ENCODE measurements at places on chromosomes 5 and 9. TPM values are rescaled to one million over a fixed set of nuclear protein-coding genes. Genes with fewer than 3 reads are reported as not detected.

Gene SPINK5
- total RNA-seq: 0.90 TPM

- no peaks in the 10 kb centered on the region for H3K27me3 ChIP-seq
- H3K4me3 ChIP-seq: no peak overlapping the region
Measured at GRCh38 chr9:27847380-27847779, 274.1 kb upstream of the C9orf72 start.

DNA sequence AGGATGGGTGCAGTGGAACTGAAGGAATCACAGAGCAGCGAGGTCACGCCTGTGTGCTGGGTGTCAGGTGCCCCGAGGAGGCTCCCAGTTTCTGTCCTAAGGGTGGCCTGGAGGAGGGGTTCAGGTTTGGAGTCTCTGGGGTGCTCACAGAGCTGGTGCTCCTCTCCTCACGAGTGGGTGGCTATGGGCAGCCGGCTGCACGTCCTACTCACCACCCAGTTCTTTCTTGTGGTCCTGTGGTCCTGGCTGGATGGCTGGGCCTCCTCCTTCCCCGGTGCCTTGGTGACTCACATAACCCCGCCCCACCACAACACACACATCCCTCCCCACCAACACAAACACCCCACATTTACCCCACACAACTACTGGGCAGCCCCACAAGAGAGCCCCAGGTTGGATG is 9.9 kb upstream of the PTGS1 start:
- H3K4me3 ChIP-seq: no peak overlapping the region
- no peaks in the 10 kb centered on the region for H3K36me3 ChIP-seq
- no peak overlapping the region for H3K27ac ChIP-seq
- no peak for DNase-seq

Gene PCDHGA4
- total RNA-seq: 5.1 TPM

- H3K4me3 ChIP-seq: no peak overlapping the region
- H3K27ac ChIP-seq: no peak overlapping the region
- H3K4me1 ChIP-seq: no peaks in the 10 kb centered on the region
- no peaks in the 10 kb centered on the region for H3K27me3 ChIP-seq
Measured at GRCh38 chr9:118609355-118610044, 759.7 kb downstream of the BRINP1 start.

- no peaks in the 10 kb centered on the region for H3K4me1 ChIP-seq
- no peaks in the 10 kb centered on the region for H3K27me3 ChIP-seq
- no peaks in the 10 kb centered on the region for H3K36me3 ChIP-seq
- no peak overlapping the region for H3K4me3 ChIP-seq
- no peak overlapping the region for H3K27ac ChIP-seq
Measured at GRCh38 chr5:130138406-130139045, 234.3 kb downstream of the CHSY3 start.

GRCh38 chr5:22596404-22596970 is 256.7 kb downstream of the CDH12 start:
- H3K36me3 ChIP-seq: no peaks in the 10 kb centered on the region
- no peak for DNase-seq
- no peaks in the 10 kb centered on the region for H3K4me1 ChIP-seq
- H3K4me3 ChIP-seq: no peak overlapping the region
- H3K27me3 ChIP-seq: no peaks in the 10 kb centered on the region
- H3K27ac ChIP-seq: no peak overlapping the region

- DNase-seq: no peak
- H3K27me3 ChIP-seq: no peaks in the 10 kb centered on the region
- H3K4me3 ChIP-seq: no peak overlapping the region
- H3K27ac ChIP-seq: no peak overlapping the region
- H3K4me1 ChIP-seq: peaks cover 10% of the 10 kb centered on the region
Measured at GRCh38 chr9:17824616-17825264, 245.9 kb downstream of the SH3GL2 start.

GRCh38 chr9:115945009-115945431 is 208.6 kb upstream of the PAPPA start:
- no peak overlapping the region for H3K4me3 ChIP-seq
- peak overlapping the region; percentile 51 for H3K27ac ChIP-seq
- no peaks in the 10 kb centered on the region for H3K36me3 ChIP-seq
- no peak for DNase-seq

Gene CNOT6
- total RNA-seq: 18.0 TPM

Gene ESM1
- not detected for total RNA-seq

Gene SGCD
- 13.5 TPM for total RNA-seq

GRCh38 chr9:94817291-94818177 is 91.0 kb downstream of the AOPEP start:
- no peak for DNase-seq
- H3K4me3 ChIP-seq: no peak overlapping the region
- peaks cover 6% of the 10 kb centered on the region for H3K4me1 ChIP-seq
- no peak overlapping the region for H3K27ac ChIP-seq
- no peaks in the 10 kb centered on the region for H3K36me3 ChIP-seq
- H3K27me3 ChIP-seq: no peaks in the 10 kb centered on the region

DNA sequence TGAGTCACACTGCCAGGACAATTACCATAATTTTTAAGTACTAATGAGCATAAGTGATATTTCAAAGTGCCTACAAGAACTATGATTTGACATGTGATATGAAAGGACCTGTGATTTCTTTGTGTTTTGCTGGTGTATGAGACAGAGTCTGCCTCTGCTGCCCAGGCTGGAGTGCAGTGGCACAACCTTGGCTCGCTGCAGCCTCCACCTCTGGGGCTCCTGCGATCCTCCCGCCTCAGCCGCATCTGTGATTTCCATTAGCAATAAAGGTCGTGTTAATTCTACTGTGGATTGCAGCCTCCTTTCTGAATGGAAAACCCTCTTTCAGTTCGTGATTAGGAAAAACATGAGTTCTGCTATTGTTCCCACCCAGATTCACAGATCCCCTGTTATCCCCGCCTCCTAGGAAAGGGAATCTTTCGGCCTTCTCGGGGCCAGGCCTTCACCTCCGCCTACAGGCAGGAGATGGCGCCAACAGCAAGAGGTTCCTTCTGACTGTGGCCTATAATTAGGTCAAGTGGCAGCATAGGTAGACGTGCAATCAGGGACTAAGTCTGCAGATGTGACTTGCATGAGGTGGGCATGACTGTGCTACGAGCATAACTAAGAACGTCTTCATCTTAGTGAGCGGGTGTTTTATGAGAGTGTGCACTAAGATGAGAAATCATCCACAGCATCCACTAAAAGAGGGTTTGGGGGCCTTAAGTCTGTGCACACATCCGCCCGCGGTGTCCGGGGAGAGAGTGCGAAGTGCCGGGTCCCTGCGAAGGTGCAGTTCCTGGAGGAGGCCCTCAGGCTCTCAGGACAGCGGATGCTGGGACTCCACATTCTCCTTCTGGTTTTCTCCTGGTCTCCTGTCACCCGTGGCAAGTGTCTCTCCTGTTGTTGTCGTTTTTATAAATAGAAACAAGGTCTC is 23.1 kb downstream of the TRIM7 start:
- no peaks in the 10 kb centered on the region for H3K36me3 ChIP-seq
- no peak overlapping the region for H3K4me3 ChIP-seq
- peaks cover 4% of the 10 kb centered on the region for H3K27me3 ChIP-seq
- DNase-seq: no peak
- peak overlapping the region; percentile 21 for H3K27ac ChIP-seq

- H3K4me1 ChIP-seq: no peaks in the 10 kb centered on the region
- H3K4me3 ChIP-seq: no peak overlapping the region
- DNase-seq: no peak
- H3K27me3 ChIP-seq: no peaks in the 10 kb centered on the region
Measured at GRCh38 chr5:66849803-66850202, 253.6 kb downstream of the MAST4 start.

DNA sequence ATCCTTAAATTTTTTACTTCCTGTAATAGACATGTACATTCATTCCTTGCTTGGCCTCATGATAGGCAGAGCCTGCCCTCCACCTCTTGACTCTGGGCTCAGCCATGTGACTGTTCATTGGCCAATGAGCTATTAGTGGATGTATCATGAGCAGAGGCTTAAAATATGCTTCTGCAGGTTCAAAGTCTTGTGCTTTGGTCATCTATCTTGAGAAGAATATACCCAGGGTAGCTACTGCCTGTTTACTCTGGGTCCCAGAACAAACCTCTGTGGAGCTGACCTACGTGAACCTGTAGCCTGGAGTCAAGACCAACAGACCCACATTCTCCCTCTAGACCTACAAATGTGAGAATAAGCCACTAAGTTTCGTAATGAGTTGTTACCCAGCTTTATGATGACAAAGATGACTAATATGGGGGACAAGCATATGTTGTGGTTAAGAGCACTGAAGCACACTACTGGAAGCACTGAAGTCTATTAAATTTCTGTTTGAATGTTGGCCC is 244.4 kb downstream of the MAST4 start:
- no peak for DNase-seq
- H3K4me1 ChIP-seq: no peaks in the 10 kb centered on the region
- H3K27ac ChIP-seq: no peak overlapping the region
- H3K27me3 ChIP-seq: no peaks in the 10 kb centered on the region

- no peaks in the 10 kb centered on the region for H3K36me3 ChIP-seq
- H3K4me3 ChIP-seq: no peak overlapping the region
- no peaks in the 10 kb centered on the region for H3K27me3 ChIP-seq
- H3K4me1 ChIP-seq: no peaks in the 10 kb centered on the region
- no peak for DNase-seq
Measured at GRCh38 chr9:18585996-18586395, 112.0 kb downstream of the ADAMTSL1 start.

Gene ABCA2
- 179 TPM for total RNA-seq

- no peak for DNase-seq
- H3K27me3 ChIP-seq: no peaks in the 10 kb centered on the region
- H3K4me3 ChIP-seq: no peak overlapping the region
- no peaks in the 10 kb centered on the region for H3K36me3 ChIP-seq
Measured at GRCh38 chr5:82100303-82101077, 128.7 kb downstream of the ATG10 start.

DNA sequence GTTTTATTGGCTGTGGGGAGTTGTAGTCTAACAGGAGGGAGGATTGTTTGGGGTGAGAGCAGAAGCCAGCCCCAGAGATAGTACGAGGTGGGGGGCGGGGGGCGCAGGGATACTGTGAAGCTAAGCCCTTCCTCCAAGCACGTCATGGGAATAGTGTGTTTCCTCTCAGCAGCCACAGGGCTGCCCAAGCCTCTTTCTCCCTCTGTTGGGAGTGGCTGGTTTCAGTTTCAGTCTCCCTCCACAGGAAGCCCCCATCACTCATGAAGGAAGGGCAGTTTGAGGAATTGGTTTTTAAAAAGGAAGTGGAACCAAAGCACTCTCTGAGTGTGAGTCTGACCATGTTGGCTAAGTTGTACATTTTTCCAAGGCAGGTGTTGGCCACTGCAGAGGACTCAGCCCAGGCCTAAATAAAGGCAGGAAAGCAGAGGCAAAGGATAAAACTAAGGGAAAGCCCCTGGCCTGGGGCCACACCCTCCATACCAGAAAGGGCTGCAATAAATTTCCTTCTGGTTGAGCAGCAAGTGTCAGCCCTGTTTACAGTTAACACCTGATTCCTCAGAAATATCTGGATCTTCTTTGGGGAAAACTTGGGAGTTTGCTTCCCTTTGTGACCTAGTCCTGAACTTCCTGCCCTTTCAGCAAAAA is 3.2 kb downstream of the RAB24 start:
- peak; percentile 50 for DNase-seq
- H3K27ac ChIP-seq: no peak overlapping the region
- H3K27me3 ChIP-seq: no peaks in the 10 kb centered on the region
- H3K36me3 ChIP-seq: peaks cover 27% of the 10 kb centered on the region

DNA sequence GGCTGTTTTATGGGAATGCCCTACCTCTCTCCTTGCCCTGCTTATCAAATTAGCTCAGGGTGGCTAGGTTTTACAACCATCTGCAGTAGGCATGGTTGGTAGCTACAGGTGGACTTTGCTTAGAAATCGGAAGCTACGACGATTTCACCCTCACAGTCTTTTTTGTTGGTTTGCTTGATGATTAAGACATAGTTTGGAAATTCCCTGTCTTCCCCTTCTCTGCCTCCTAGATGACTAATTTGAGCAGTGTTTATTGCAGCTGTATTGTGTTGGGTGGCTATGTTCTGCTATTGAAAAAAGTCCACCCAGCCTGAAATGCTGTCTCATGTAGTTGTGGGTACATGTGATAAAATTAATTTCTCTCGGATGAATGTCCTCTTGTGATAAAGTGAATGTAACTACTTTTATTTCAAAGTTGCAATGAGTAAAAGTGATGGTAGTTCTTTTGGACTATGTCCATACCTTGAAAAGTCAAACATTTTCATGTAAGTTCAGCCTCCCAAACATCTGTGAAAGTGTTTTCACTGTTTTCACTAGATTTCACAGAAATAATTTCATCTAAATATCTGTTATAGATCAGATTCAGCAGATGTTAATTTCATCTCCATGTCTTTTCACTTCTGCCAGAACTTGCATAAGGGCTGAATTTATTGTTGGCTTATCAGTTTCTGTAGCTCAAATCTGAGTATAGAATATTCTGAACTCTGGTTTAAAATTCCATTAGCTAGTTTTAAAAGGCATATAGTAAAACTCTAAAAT is 37.3 kb upstream of the FYB1 start:
- H3K4me3 ChIP-seq: no peak overlapping the region
- DNase-seq: no peak
- H3K36me3 ChIP-seq: no peaks in the 10 kb centered on the region

DNA sequence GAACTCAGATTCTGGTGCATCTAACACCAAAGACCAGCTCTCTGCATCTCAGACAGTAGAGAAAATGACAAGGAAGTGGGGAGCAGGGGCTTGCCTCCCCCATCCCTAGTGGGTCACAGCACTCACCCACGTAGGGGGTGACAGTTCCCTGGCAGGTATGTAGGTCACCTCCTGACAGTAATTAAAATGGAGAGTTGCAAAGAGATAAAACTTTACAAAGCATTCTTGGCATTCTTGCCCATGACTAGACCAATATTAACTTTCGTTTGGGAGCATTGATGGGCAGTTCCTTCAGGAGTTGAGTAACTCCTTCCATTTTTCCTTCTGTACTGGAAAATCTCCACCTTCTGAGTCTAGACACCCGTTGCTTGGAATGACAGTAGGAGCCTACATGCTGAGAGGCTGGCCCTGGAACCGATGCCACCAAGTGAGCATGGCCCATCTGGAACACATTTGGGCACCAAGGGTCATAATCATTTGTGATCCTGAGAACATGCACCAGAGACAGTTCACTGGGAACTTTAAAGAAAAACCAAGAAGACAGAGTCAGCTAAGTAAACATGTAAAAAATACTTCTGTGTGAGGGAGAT is 81.5 kb upstream of the MSX2 start:
- no peaks in the 10 kb centered on the region for H3K36me3 ChIP-seq
- no peaks in the 10 kb centered on the region for H3K27me3 ChIP-seq
- no peak overlapping the region for H3K4me3 ChIP-seq
- no peaks in the 10 kb centered on the region for H3K4me1 ChIP-seq
- DNase-seq: no peak
- H3K27ac ChIP-seq: no peak overlapping the region

Gene EHMT1
- 121 TPM for total RNA-seq

- no peaks in the 10 kb centered on the region for H3K4me1 ChIP-seq
- no peaks in the 10 kb centered on the region for H3K36me3 ChIP-seq
- H3K27me3 ChIP-seq: no peaks in the 10 kb centered on the region
- DNase-seq: no peak
- H3K4me3 ChIP-seq: no peak overlapping the region
- H3K27ac ChIP-seq: no peak overlapping the region
Measured at GRCh38 chr5:44862808-44863207, 54.1 kb downstream of the MRPS30 start.

Measured in tibial nerve (tissue), 4 donors.